ENCODE measurements at places on chromosomes 1 and 21.

DNA sequence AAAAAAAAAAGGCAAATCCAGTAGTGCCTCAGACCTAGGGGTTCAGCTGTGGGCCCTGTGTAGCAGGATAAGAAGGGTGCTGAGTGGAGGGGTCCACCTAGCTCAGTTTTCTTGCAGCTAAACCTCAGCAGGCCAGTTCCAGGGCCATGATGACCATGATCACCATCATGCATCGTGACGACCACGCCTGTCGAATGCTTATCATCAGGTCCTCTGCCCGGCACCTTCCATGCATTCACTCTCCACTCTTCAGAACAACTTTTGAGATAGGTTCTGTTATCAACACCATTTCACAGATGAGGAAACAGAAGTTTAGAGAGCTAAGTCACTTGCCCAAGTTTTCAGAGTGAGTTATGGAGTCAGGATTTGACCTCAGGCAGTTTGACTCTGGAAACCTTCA lies 54.9 kb downstream of the ACBD3 start:
- no peak for DNase-seq

DNA sequence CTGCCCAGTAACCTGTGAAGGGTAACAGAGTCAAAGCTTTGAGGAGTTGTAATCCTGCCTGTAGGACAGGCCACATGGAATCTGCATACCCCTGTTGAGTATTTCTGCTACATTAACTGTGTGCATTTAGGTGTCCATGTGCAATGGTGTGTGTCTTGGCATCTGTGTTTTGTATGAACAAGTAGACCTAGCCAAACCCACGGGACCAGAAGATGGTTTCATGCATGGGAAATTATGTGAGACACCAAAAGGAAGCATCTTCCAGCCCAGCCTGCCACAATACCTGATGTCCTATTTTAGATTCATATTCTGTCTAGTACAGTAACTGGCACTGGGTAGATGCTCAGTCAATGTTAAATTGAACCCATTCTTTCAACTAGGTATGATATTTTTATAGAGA lies 70.8 kb upstream of the KCND3 start:
- DNase-seq = no peak

DNA sequence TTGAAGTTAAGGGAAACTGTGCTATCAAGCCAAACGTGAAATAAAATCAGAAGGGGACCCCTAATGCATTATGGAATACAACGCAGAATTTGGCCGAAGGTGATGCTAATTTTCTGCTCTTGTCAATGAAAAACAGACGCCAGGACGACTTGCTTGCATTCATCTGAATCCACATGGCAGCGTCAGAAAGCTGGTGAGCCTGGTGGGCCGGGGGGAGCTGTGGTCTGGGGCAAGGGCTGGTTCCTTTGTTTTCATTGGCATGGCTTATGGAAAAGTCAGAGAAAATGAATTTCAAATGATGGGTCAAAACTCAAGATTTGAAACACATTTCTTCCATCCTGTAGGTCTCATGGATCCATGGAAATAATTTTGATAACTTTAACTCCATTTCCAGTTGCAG lies 86.4 kb upstream of the RUNX1 start:
- DNase-seq = no peak

GRCh38 chr1:151491641-151492040 lies 19.5 kb upstream of the CGN start:
- DNase-seq = no peak

DNA sequence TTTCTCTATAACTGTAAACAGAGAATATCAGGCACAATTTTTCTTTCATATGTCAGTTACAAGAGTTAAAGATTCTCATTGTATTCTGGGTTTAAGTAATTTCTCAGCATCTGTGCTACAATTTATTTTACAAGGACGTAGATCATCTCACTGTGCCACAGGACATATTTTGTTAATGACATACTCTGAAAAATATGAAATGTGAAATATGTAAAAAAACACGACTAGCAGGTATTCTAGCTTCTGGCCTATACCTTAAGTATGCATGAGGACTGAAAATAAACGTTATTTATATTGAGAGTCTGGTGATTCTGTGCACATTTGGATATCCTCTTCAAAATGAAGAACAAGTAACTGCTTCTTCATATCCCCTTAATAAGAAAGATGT lies 308.8 kb downstream of the BRINP3 start:
- DNase-seq = no peak

DNA sequence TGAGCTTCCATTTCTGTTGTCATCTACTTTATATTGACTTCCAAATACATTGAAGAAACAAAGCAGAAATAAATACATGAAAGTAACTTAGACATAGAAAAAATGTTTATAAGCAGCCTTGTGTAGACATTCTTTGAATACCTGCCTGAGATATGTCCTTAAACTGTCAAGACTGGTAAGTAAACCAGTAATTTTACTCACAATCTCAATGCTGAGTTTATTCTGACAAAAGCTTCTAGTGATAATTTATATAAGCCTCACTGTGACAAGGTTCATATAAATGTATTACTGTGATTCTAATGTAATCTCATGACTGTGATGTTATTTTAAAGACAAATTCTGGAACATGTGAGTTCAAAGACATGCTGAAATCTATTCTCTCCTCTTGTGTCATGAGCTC lies 516.7 kb upstream of the B3GALT2 start:
- peak; percentile 49 for DNase-seq

DNA sequence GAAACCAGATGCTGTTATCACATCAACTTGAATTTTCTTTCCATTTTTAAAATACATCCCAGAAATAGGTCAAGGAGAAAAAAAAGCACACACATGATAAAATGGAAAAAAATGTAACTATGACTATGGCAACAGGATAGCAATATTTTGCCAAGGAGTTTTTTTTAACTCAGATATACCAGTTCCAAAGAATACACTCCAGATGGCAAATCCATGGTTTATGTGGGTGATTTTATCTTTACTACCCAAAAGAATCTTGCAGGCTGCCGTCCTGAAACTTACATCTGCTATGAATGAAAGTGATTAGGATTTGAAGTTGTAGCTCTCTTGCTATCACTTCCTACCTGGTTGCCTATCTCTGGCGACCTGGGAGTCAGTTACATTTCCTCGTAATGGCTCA lies 91.0 kb upstream of the PLPPR4 start:
- peak; percentile 59 for DNase-seq

DNA sequence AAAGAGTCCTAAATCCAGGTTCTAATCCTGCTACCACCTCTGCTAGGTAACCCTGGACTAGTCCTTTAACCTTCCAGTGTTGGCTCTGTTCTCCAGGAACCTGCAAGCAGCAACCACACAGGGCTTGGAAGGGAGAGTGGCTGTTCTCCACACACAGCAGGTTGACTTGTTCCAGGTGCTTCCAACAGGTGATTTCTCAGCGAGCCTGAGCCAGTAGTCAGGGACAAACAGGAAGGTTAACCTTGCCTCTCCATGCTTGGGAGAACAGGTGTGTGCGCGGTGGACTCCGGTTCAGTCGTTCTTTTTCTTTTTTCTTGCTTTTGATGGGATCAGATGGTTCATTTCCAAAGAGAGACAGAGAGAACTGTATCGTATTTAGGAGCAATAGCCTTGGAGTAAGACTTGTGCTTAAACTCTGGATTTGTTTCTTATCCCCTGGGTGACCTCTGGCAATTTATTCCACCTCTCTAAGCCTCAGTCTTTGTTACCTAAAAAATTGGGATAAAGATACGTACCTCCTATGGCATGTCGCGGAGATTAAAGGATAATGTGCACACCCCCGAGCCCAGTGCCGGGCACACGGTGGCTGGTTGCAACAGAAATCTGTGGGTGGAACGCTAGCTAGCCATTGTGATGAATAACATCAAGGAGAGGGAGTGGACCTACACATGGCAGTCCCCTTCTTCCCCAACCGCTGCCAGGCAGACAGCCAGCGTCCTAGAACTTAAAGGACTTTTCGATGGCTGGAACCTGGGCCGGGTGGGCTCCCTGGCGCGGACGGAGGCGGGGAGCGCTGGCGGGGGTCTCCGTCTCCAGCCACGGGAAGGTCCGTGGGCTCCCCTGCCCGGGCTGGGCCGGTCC lies 583 bp upstream of the CACHD1 start:
- DNase-seq = no peak

Data from EH (cell line).